ENCODE measurements at places on chromosomes 7 and 10.

GRCh38 chr7:27108390-27109127 lies 6.1 kb upstream of the HOXA2 start:
- no peak for DNase-seq

- no peak for DNase-seq
Observed at GRCh38 chr7:117750612-117751563, 122.4 kb downstream of the CTTNBP2 start.

DNA sequence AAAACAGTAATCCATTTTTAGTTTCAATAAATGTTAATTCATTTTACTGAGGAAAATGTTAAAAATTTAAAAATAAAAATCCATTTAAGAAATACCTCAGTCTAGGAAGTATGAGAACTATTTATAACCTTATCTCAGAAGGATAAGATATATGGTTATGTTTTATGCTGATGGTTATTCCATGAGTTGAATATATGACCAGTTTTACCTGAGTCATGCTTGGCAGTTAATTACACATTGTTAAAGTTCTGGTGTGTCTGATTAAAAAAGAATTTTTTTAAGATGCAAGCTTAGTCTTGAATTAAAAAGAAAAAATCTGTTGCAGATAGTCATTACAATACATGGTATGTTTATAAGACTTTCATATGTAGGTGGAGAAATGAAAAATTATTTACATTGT lies 191.7 kb downstream of the ARL4A start:
- no peak for DNase-seq

DNA sequence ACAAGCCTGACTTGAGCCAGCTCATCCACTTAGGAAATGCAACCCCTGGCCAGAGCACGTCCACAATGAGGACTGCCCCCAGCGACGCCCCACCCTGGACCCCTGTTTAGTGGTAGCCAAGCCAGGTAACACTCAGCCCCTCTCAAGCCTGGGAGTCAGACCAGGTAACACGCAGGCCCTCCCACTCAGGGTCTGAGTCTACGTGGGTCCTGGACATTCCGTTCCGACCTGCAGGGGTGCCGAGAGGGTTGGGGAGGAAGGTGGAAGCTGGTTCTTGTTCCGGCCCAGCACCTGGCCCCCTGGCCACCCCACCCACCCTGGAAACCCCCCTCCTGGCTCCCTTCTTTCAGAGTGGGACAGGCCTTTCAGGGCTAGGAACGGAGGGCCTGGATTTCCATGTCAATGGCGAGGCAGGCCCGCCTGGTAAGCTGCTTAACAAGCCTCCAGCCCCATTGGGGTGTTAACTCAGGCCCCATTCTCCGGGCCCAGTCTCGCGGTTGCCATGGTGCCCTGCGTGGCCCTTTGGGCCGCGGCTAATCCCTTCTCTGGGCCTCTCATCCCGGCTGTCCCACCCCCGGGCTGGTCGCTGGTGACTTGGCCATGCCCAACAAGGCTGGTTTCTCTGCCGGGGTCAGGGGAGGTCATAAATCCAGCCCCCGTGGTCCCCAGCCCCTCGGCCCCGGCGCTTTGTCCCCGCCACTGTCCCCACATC lies 19.7 kb upstream of the LFNG start:
- no peak for DNase-seq

GRCh38 chr7:107002529-107002998 lies 41.9 kb upstream of the PRKAR2B start:
- no peak for DNase-seq

- DNase-seq: no peak
Observed at GRCh38 chr10:131244836-131245235, 66.7 kb downstream of the TCERG1L start.

Data from stimulated activated CD8-positive, alpha-beta memory T cell treated with anti-CD3 and anti-CD28 coated beads, Interleukin-12 subunit alpha, Interleukin-12 subunit beta, amount 100 ng/mL, for 4 hours (primary cell).